Ovary (tissue), 10 donors: ENCODE measurements at places on chromosomes 4 and X. TPM values are rescaled to one million over a fixed set of nuclear protein-coding genes. Genes with fewer than 3 reads are reported as not detected.

DNA sequence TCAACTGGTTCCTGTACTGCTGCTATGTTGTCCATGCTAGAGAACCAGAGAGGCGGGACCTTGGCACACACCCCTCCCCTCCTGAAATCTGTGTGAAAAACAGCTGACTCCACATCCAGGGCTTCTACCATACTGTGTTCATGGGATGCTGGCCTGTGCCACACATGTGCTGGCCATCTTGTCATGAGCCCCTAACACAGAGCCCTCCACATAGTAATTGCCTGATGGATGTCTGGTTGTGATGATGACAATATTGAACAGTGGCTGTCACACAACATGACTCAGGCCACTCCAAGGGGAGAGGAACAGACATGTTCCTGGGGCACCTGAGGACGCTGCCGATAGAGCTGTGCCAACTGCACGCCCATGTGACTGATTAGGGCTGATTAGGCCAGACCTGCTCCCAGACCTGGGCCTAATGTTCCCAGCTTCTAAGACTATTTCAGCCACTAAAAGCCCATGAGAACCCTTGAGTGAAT, 13.1 kb downstream of the SLC25A5 start:
- no peak for DNase-seq

The GAGE12D gene
- not detected for polyA plus RNA-seq

The VEGFD gene
- polyA plus RNA-seq, result 5.4 TPM

- DNase-seq, result no peak
These were observed 65.0 kb downstream of the ATXN3L start for GRCh38 chrX:13254870-13255269.

DNA sequence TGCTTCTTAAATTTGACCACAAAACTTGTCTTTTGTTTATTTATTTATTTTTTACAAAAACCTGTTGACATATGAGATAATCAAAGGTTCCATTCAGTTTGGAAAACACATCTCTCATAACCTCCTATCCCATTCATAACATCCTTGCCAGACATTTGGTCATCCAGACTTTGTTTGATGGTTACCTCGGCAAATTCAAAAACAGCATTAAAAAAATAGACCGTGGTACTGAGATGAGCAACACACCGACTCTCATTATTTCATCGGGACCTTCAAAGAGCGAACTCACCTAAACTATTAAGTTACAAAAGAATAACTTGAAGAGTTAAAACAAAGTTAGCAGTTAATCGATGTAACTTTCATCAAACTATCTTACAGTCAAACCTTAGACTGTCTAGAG, 85.8 kb upstream of the RPS6KA3 start:
- no peak for DNase-seq

The CDKL5 gene
- 5.7 TPM for polyA plus RNA-seq

The CLDN2 gene
- polyA plus RNA-seq, result 0.70 TPM

DNA sequence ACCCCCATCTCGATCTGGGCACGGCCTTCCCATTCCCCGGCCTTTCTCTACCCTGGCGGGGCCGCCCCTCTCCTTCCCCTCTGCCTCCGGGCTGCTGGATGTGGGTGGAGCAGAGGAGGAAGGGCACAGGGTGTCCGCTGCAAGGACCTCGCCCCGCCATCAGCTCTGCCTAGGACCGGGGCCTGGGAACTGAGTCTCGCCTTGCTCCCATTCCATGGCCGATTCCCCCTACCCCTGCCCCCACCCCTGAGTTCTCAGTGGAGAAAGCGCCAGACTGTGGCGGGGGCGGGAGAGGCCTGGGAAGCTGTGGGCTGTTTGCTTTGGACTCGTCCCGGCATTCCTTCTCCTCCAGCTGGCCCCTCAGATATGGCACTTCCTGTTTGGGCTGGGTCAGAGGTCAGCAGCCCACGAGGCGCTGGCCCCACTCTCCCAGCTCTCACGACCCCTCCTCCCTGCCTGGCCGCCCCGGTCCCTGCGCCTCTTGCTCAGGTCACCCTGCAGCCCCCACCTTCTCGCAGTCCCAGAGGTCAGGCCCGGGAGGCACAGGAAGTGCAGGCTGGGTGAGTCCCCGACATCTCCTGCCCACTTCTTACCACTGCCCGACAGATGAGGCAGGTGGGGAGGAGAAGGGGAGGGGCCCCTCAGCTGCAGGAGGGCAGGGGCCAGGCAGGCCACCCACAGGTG, 6.4 kb upstream of the BGN start:
- DNase-seq, result peak; percentile 39

DNA sequence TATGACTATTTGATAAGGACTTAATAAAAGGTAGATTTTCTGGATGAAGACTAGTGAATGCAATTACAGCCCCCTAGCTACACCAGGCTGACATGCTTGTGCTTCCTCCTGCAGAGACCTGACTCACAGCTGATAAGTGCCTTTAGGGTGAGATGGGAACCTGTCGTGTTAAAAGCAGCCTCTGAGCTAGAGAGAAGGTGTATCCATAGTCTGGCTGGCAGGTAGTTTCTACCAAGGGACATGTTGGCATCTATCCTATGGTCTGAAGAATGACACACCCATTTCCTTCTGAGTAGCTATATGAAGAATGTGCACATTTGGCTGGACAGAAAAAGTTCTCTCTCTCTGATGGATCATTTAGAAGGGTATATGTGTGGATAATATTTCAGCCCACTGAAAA, 64.1 kb downstream of the PARM1 start:
- DNase-seq, result no peak

- no peak for DNase-seq
These were observed 131.6 kb downstream of the ZNF330 start for GRCh38 chr4:141352331-141352730.

The ARL9 gene
- 0.81 TPM for polyA plus RNA-seq

- DNase-seq, result no peak
These were observed 97.7 kb downstream of the NFKB1 start for GRCh38 chr4:102598762-102599374.

The EDNRA gene
- 36.3 TPM for polyA plus RNA-seq
